ENCODE measurements at places on chromosomes 4 and X.

GRCh38 chr4:3054169-3054759, 20.1 kb downstream of the HTT-AS start:
- no peak for DNase-seq

- DNase-seq = no peak
Measured at GRCh38 chr4:14100349-14100748, 472.8 kb upstream of the BOD1L1 start.

DNA sequence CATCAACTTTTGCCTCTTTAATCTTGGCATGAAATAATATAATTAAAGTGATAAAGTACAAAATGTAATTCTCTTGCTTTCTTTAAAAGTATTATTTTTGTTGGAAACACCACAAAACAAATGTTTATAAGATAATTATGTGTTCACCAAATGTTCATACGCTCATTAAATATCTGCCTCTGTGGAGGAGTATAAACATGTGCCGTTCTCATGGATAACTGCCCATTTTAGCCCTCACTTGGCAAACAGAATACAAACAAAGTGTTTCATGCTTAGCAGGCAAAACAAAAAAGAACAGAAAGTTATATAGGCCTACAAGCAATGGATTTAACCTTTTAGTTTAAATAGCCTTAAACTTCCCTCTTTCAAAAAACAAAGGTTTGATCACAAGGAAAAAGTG, 800.5 kb upstream of the DIAPH2 start:
- DNase-seq = no peak

DNA sequence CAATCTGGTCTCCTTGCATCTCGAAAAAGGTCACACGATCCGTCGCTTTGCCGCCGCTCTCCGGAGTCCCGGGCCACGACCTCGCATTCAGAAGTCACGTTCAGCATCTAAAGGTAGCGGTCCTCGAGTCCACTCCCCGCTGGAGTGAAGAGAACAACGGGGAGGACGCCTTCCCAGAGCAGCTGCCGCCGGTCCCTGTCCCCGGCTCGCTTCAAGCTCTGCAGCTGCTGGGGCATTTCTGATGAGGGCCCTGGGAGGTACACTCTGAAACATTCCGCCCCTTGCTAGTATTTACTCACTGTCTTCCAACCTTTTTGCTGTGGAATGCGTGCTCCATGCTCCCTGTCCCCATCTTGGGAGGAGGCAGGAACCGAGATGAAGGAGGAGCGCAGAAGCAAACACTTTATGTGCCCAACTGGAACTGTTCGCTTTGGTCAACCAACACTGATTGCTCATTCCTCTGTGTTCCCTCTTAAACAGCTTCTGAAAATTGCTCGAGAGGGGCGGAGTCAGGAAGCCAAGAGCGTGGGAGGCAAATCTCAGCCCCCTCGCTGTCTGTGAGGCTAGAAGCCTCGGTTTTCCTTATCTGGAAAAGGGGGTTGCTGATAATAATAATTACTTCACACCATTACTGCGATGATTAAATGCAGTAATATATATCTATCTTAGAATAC, 6.4 kb upstream of the VAMP7 start:
- no peak for DNase-seq

DNA sequence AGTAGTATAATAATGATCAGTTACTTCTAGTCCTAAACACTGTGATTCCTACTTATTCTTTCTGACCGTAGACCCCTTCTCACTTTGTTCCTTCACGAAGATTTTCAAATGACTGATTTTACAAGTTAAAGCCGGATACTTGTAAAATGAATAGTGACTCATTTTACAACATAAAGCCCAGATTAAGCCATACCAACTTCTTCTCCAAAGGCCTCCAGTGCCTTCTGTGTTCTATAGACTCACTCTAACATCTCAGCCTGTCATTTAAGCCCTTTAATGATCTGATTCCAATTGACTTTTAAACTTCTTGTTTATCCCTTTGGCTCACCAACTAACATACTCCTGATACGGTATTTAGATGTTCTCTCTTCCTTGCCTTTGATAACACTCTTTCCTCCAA, 480.0 kb upstream of the HS3ST1 start:
- no peak for DNase-seq

GRCh38 chr4:17875402-17876070, 64.8 kb downstream of the NCAPG start:
- no peak for DNase-seq

- peak; percentile 47 for DNase-seq
Measured at GRCh38 chr4:87985097-87985886, 9.8 kb downstream of the SPP1 start.

- DNase-seq = no peak
Measured at GRCh38 chr4:111323496-111323895, 700.6 kb upstream of the PITX2 start.

GRCh38 chrX:96002431-96002830, 682.2 kb upstream of the DIAPH2 start:
- no peak for DNase-seq

- no peak for DNase-seq
Measured at GRCh38 chrX:134647477-134647877, 10.8 kb downstream of the PLAC1 start.

- no peak for DNase-seq
Measured at GRCh38 chr4:85218756-85219155, 252.3 kb upstream of the WDFY3 start.

GRCh38 chrX:40542208-40542607, 38.6 kb upstream of the ATP6AP2 start:
- no peak for DNase-seq

- DNase-seq = no peak
Measured at GRCh38 chrX:19715711-19716638, 171.4 kb downstream of the SH3KBP1 start.

DNA sequence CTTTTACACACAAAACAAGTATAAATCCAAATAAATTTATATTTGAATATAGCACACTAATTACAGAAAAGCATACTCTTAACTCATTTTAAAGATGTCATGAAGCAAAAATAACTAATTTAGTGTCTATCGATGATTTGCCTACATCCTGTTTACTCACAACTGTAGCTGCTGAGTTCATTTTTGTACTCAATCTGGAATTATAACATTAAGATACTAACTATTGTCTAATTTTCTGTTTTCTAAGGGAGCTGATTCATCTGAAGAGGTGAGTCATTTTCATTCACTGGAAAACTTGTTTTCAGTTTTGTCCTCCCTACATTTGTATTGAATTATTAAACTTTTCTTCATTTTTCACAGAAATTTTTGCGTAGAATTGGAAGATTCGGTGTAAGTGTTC, 3.7 kb downstream of the STATH start:
- peak; percentile 42 for DNase-seq

GRCh38 chrX:30593440-30594200, 16.1 kb upstream of the TASL start:
- DNase-seq = no peak

DNA sequence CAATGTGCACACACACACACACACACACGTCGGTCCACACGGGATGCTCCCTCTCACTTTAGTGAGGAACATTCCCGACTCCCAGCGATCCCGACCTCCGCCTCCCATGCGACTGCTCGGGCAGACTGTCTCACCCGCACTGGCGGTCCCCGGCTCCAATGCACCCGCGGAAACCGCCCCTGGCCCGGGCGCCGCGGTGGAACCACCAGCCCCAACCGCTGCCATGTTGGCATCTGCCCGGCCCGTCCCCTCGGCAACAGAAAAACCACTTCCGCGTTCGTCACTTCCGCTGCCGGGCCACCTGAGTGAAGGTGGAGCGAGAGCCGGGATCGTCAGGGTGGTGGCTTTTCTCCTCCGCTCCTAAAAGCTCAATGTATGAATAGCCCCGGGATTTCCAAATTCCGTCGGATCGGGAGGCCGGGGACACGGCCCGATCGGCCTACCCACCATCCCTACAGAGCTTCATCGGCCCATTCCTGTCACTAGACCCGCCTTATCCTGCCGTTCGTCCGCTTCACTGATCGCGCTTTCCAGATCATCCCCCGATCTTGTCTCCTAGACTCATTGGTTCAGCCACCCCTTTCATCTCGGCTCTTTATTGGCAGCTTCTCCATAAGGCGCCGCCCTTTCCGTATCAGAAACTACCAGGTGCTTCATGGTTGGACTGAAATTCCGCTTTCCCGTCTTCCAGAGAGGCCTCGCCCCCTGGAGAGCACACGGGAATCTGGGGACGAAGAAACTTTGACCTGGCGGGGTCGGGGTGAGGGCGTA, at the start of gene SLC35A2:
TSS of gene SLC35A2 (minus strand) at position 235 of the 771 bp plus-strand sequence. CDS start at position 225, 10 bp downstream.
- peak; percentile 20 for DNase-seq

GRCh38 chr4:169925678-169926077, 100.5 kb downstream of the MFAP3L start:
- no peak for DNase-seq

DNA sequence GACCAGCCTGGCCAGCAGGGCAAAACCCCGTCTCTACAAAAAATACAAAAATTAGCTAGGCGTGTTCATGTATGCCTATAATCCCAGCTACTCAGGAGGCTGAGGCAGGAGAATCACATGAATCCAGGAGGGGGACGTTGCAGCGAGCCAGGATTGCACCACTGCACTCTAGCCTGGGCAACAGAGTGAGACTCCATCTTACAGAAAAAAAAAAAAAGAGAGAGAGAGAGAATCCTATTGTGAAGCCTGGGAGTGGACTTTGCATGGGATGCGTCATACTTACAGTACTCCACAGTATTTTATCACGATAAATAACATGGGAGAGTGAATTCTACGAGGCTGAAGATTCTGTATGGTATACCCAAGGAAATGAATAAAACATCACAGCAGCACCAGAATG, 139.6 kb downstream of the AASDH start:
- DNase-seq = no peak

DNA sequence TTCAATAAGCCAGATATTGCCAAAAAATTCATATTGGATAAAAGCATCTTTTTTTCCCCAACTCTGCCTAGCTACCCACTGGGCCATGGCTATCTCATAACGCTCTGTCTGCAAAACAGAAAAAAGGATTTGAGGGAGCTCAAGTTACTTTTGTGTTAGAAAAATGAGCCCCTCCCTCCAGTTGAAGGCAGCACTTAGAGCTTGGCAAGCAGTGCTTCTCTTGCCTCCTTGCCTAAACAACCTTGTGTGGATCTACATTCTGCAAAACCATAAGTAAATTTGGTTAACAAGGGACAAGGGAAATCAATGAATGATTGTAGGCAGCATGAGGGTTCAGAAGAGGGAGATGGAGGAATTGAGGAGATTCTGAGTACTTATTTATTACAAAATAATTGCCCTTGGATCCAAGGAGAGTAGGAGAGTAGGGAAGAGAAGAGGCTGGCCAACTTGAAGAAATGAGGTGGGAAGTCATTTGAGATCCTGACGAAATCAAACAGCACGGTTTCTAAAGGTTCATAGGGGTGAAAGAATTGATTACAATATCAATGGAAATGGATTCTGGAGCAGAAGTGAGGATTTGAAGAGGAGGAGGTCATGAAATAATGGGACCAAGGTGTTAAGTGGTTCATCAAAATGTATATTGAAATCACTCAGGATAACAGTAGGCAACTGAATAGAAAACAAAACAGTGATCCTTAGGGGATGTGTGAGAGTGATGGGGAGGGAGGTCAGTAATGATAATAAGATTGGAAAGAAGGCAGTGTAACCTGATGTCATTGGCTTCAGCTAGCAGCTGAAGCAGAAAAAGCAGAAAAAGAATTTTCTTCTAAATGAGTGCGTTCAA, 434.8 kb upstream of the IGFBP7 start:
- DNase-seq = no peak

DNA sequence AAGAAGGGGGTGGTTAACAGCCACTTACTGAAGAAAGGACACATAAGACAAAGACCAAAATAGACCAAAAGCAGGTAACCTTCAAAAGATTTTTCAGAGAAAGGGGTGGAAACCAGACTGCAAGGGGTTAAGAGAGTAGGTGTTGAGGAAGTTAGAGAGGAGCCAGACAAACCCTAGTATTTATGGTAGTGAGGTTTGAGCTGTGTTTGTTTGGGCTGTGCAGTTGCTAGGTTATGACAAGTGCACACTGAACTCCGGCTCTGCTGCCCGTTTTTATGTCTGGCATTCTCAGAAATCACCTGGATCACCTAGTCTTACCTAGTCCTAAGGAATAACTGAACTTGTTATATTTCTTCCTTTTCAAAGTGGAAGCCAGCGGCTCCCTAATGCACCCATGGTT, 22.9 kb upstream of the G3BP2 start:
- no peak for DNase-seq

- no peak for DNase-seq
Measured at GRCh38 chrX:51824061-51824460, 69.4 kb upstream of the MAGED1 start.

- no peak for DNase-seq
Measured at GRCh38 chrX:114508756-114509155, 75.1 kb upstream of the HTR2C start.

DNA sequence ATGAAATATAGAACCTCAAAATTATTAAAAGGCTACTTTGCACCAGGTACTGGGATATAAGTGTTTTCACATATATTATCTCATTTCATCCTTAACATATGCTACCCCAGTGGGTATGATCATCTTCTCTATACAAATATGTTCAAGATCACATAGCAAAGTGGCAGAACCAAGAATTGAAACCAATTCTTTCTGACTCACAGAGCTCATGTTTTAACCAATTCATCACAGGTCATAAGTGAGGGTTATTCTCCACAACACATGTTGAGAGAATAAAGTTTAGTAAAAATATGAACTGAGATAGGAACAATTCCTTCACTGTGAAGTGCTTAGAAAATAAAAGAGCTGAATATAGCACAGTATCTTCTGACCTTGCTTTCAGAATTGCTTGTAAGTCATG, 442.9 kb upstream of the RASGEF1B start:
- no peak for DNase-seq

- DNase-seq = no peak
Measured at GRCh38 chr4:119002476-119002875, 113.8 kb downstream of the SYNPO2 start.

- no peak for DNase-seq
Measured at GRCh38 chrX:27591938-27592337, 1.8 kb downstream of the DCAF8L2 start.

DNA sequence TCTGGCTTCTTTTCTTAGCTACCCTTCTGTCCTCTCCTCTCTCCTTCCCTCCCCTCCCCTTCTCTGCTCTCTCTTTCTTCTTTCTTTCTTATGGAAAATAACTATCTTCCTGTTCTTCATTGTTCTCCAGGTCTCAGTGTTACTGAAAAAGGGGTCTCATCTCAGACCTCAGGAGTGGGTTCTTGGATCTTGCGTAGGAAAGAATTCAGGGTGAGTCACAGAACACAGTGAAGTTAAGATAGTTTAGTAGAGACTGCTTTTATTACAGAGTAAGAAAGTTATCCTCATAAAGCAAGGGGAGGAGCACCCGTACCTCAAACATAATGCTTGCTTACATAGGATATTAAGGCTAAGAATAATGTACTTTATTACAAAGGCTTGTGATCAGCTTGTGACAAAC, 31.8 kb upstream of the CWH43 start:
- DNase-seq = no peak

DNA sequence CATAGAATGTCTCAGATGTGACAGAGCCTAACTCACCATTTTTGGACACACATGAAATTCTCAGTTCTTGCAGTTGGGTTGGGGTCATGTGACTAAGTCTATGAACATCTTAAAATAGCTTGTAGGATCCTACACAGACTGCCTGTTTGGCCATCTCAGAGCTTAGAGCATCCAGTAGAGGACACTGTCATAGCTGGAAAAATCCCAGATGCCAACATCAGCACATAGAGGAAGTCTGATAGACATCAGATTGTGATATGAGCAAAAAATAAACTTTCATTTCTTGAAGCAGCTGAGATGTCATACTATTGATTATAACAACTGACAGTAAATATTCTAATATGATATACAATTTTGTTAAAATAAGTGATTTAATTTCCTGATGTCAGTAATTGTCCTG, 207.1 kb downstream of the TRAM1L1 start:
- no peak for DNase-seq

- peak; percentile 73 for DNase-seq
Measured at GRCh38 chr4:55258152-55258865, 87.7 kb upstream of the SRD5A3 start.
